Endothelial cell of umbilical vein (primary cell): ENCODE measurements at places on chromosomes 3 and 15. TPM values are rescaled to one million over a fixed set of nuclear protein-coding genes. Genes with fewer than 3 reads are reported as not detected.
A peak's percentile ranks its signal among the peaks of the same experiment; 100 is the strongest.

DNA sequence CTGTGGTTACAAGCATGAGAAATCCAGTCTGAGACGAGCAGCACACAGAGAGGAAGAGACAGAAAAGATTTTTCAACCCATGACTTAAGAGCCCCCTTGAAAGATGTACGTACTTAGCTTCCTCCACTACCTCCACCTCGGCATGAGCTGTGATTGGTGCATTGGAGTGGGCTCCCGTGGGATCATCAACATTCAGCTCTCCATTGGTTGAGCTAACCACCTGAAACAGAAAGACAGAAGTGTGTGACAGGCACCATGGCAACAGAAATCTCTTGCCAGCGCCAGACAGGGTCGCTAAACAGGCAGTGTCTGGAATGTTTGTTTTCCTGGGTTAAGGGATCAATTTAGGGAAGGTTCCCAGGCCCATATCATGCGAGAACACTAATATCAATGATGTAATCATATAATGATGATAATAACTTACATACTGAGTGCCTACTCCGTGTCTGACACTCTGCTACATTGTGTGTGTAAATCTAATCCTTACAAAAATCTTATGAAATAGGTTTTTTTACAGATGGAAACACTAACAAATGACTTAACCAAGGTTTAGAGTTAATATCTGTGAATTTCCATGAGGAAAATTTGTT is 17.5 kb upstream of the PPIB start:
- H3K4me3 ChIP-seq, result no peak overlapping the region
- no peak overlapping the region for H3K27ac ChIP-seq
- H3K4me1 ChIP-seq, result no peaks in the 10 kb centered on the region
- peak; percentile 16 for DNase-seq
- no peaks in the 10 kb centered on the region for H3K27me3 ChIP-seq

GRCh38 chr15:38130740-38131498 is 121.7 kb upstream of the SPRED1 start:
- no peaks in the 10 kb centered on the region for H3K36me3 ChIP-seq
- H3K4me3 ChIP-seq, result no peak overlapping the region
- peaks cover 20% of the 10 kb centered on the region for H3K4me1 ChIP-seq
- H3K27me3 ChIP-seq, result peaks cover 2% of the 10 kb centered on the region
- no peak overlapping the region for H3K27ac ChIP-seq
- DNase-seq, result no peak

DNA sequence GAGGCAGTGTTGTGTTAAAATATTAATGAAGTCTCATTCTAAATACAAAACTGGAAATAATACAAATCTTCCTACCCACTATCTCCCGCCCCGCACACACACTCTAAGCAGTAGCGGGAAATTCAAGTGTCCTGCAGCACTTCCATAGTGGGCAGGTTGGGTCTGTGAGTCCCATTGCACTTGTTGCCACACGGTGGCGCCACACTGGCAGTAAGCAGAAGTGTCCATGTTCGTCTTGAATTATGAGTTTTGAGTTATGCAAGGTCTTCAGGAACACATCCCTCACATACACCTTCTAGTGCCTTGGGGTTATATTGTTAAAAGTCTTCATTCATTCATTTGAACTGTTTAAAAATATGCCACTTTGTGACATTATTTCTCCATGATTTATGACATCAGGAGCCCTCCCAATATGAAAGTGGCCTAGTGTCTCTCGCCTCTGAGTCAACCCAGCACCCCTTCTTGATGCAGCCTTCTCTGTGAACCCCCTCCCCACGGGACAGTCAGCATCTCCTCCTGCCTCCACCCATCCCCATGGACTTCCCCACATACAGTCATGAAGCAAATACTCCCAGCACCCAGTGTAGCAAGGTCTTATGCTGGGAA is 17.6 kb upstream of the CCDC174 start:
- no peak overlapping the region for H3K4me3 ChIP-seq
- peak overlapping the region; percentile 54 for H3K27ac ChIP-seq
- H3K4me1 ChIP-seq, result peaks cover 15% of the 10 kb centered on the region
- H3K36me3 ChIP-seq, result no peaks in the 10 kb centered on the region
- H3K27me3 ChIP-seq, result peaks cover 2% of the 10 kb centered on the region

- DNase-seq, result peak; percentile 83
- no peak overlapping the region for H3K4me3 ChIP-seq
- peaks cover 25% of the 10 kb centered on the region for H3K4me1 ChIP-seq
- peak overlapping the region; percentile 89 for H3K27ac ChIP-seq
- peaks cover 5% of the 10 kb centered on the region for H3K36me3 ChIP-seq
- no peaks in the 10 kb centered on the region for H3K27me3 ChIP-seq
Measured at GRCh38 chr3:14451844-14452739, 49.7 kb downstream of the SLC6A6 start.

The CHRNA3 gene
- not detected in 2 replicates for total RNA-seq

- H3K4me1 ChIP-seq, result no peaks in the 10 kb centered on the region
- peak; percentile 20 for DNase-seq
- no peaks in the 10 kb centered on the region for H3K27me3 ChIP-seq
- H3K4me3 ChIP-seq, result no peak overlapping the region
- H3K27ac ChIP-seq, result no peak overlapping the region
- no peaks in the 10 kb centered on the region for H3K36me3 ChIP-seq
Measured at GRCh38 chr15:36356978-36357601, 222.3 kb upstream of the CDIN1 start.

The COPG1 gene
- 202 and 203 TPM in 2 replicates for total RNA-seq

The CD47 gene
- 30.3 and 32.2 TPM in 2 replicates for total RNA-seq

- no peak overlapping the region for H3K4me3 ChIP-seq
- H3K4me1 ChIP-seq, result no peaks in the 10 kb centered on the region
- no peak overlapping the region for H3K27ac ChIP-seq
- DNase-seq, result no peak
Measured at GRCh38 chr3:189561256-189561655, 69.9 kb upstream of the TP63 start.

The ZDHHC3 gene
- 62.4 and 62.7 TPM in 2 replicates for total RNA-seq

- H3K4me3 ChIP-seq, result no peak overlapping the region
- H3K4me1 ChIP-seq, result peaks cover 6% of the 10 kb centered on the region
- no peak overlapping the region for H3K27ac ChIP-seq
Measured at GRCh38 chr15:82165948-82166376, 96.6 kb downstream of the EFL1 start.

- DNase-seq, result no peak
- peaks cover 2% of the 10 kb centered on the region for H3K27me3 ChIP-seq
- H3K4me1 ChIP-seq, result no peaks in the 10 kb centered on the region
- no peaks in the 10 kb centered on the region for H3K36me3 ChIP-seq
Measured at GRCh38 chr15:66985653-66986052, 79.7 kb upstream of the SMAD3 start.

DNA sequence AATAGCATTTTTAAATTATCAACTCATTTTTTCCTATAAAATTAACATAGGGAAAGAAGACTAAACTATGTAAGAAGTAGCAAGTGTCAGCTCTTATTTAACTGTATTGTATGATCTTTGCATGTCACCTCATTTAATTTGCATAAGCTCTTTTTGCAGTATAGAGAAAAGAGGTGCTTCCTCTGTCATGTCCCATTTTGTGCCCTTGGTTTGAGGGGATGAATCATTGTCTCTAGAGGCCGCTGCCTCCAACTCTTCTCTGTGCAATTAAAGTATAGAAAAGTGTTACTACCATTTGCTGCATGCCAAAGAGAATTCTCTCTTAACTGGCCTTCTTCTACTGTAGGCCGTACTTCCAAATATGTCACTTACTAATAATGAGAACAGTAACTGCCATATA is 93.4 kb downstream of the LRRC28 start:
- H3K27ac ChIP-seq, result peak overlapping the region; percentile 13
- H3K27me3 ChIP-seq, result no peaks in the 10 kb centered on the region
- H3K36me3 ChIP-seq, result no peaks in the 10 kb centered on the region
- peaks cover 14% of the 10 kb centered on the region for H3K4me1 ChIP-seq
- DNase-seq, result no peak
